CD8-positive, alpha-beta memory T cell (primary cell): ENCODE measurements at places on chromosomes 11 and 22. TPM values are rescaled to one million over a fixed set of nuclear protein-coding genes. Genes with fewer than 3 reads are reported as not detected.

Gene CNIH2
- 2.7 TPM for total RNA-seq

Gene MMP8
- total RNA-seq: not detected

Gene CCND1
- total RNA-seq: 2.8 TPM

Gene MS4A4A
- total RNA-seq: not detected

GRCh38 chr22:48803171-48803947 is 1024.3 kb downstream of the BRD1 start:
- DNase-seq: no peak

GRCh38 chr11:134949121-134950090 is 537.4 kb upstream of the B3GAT1 start:
- no peak for DNase-seq

- DNase-seq: no peak
Measured at GRCh38 chr11:76589477-76589876, 81.1 kb downstream of the LRRC32 start.

GRCh38 chr11:75944515-75944914 is 129.5 kb downstream of the UVRAG start:
- no peak for DNase-seq

DNA sequence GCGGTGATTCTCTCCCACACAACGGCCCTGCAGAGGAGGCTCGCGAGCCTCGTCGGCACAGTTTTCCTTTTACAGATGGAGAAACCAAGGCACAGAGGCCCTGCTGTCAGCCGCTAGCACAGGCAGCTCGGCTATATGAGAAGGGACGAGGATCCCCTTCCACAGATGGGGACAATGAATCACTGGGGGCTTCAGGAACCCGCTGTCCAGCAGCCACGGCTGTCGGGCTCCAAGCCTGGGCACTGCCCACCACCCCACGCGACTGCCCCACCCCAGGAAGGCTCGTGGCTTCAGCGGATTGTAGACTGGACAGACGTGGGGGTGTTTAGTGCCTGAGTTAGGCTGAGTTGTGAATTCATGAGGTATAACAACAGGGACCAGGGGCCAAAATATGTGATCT is 17.2 kb upstream of the FGF3 start:
- DNase-seq: no peak

DNA sequence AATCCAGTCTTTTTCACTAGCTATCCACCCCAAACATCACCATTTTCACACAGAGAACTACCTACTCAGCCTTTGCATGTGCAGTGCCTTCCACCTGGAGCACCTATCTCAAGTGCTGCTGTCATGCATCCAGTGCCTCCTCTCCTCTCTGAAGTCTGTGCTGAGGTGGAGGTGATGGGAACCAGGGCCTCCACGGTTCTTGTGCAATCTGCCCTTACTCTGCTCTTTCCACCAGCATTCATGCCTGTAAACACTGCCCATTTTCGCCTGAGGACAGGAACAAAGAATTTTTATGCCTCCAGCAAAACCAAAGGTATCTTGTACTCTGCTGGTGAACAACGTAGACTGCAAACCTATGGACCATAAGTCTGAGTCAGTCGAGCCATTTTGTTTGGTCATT is 27.0 kb downstream of the PITPNB start:
- no peak for DNase-seq

- no peak for DNase-seq
Measured at GRCh38 chr22:44455963-44456358, 42.1 kb downstream of the RTL6 start.
